ENCODE measurements at places on chromosomes 6 and 20. TPM values are rescaled to one million over a fixed set of nuclear protein-coding genes. Genes with fewer than 3 reads are reported as not detected.

LY86 gene
- 2.9 TPM for total RNA-seq

NOTCH4 gene
- 5.3 TPM for total RNA-seq

STMND1 gene
- not detected for total RNA-seq

RIN2 gene
- 9.0 TPM for total RNA-seq

PPIL6 gene
- 37.9 TPM for total RNA-seq

PROKR2 gene
- 8.6 TPM for total RNA-seq

EFCAB8 gene
- total RNA-seq, result not detected

SLC24A3 gene
- 13.5 TPM for total RNA-seq

PDYN gene
- total RNA-seq, result 16.3 TPM

SPINT3 gene
- total RNA-seq, result not detected

SPATA25 gene
- total RNA-seq, result 2.0 TPM

NRM gene
- total RNA-seq, result 0.41 TPM

BPIFB2 gene
- total RNA-seq, result not detected

Data from frontal cortex (tissue), 4 donors.